Endodermal cell (in vitro differentiated cells): ENCODE measurements at places on chromosomes 6 and 20. TPM values are rescaled to one million over a fixed set of nuclear protein-coding genes. Genes with fewer than 3 reads are reported as not detected.
A peak's percentile ranks its signal among the peaks of the same experiment; 100 is the strongest.

GRCh38 chr20:43955062-43955749, 40.6 kb downstream of the TOX2 start:
- DNase-seq: peak; percentile 55

HSPA1A gene
- 18.5 to 53.1 TPM (median 51.9 TPM) in 3 replicates for total RNA-seq

DNA sequence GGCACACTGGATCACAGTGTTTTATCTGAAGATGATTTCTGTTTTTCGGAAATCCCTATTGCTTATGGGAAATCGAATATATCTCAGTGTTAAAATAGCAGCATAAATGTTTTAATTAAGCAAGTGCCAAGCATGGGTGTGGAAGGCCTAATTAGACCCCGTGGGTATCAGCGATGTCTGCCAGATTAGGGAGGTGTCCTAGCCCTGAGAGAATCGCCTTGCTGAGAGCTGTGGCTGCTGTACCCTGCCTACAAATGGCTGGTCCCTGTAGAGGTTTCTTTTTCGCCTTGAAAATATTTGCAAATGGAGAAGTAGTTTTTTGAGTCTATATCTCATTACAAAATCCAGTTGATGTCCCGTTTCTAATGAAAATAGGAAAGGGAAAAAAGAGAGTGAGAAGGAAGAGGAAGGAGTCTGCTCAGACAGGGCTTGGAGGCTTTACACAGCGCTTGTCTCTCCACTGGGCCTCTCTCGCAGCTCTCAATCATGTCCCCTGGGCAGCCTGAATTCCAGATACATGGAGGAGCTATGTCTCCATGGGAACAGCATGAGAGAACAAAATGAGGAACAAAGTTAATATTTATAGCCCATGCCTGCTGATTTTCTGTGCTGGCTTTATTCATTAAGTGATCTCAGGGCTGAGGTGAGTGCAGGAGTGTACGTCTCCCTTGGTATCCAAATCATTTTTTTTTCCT, 35.2 kb upstream of the BCLAF1 start:
- no peak for DNase-seq

GRCh38 chr6:71028236-71028876, 71.5 kb upstream of the B3GAT2 start:
- DNase-seq: peak; percentile 88

- DNase-seq: no peak
These were observed 213.2 kb upstream of the NT5E start for GRCh38 chr6:85236636-85237035.

- DNase-seq: no peak
These were observed 108.8 kb upstream of the TBX18 start for GRCh38 chr6:84872996-84873723.

SSTR4 gene
- total RNA-seq: 0.40 to 0.44 TPM in 2 of 3 replicates, not detected in the other
